ENCODE measurements at places on chromosomes 2 and 18.
A peak's percentile ranks its signal among the peaks of the same experiment; 100 is the strongest.

- DNase-seq, result no peak
Measured at GRCh38 chr18:60018618-60019462, 119.0 kb downstream of the PMAIP1 start.

DNA sequence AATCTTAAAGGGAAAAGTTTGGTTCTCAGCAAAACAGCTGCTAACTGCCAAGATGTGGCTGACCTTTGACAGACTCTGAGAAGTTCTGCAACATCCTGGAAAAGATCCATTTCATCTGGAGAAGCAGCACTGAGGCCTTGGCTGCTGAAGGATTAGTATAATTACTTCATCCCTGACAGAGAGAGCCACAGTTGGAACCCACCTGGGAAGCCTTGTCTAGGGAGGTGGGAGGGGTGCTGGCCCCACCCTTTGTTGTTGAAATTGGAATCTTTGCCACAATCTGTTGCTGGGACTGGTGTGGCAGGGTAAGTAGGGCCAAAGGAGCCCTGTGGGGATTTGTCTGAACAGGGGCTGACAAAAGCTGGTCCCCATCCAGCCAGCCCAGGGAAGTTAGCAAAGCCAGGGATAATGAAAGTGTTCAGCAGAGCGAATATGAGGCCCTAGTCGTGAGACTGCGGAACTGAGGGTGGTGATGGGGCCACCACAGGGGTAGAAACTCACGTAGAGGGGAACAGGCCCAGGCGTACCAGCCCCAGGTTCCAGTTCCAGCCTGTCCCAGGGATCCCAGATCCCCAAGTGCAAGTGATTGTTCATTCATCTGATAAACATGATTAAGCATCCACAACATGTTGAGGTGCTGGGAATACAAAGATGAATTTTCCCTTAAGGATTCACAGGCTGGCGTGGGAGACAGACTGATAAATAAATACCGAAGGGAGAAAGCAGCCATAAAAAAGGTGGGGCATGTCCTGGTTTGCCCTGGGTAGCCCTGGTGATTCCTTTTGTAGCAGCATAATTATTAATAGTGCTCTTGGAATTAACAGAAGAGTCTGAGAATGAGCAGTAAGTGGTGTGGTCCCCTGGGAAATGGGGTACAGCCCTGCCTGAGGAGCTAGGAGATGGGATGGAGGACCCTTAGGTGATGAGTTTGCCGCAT is 60.0 kb downstream of the MYO1B start:
- DNase-seq, result no peak

- no peak for DNase-seq
Measured at GRCh38 chr2:223870840-223871611, 33.6 kb upstream of the AP1S3 start.

- DNase-seq, result no peak
Measured at GRCh38 chr2:158403237-158403636, 53.3 kb downstream of the CCDC148 start.

- no peak for DNase-seq
Measured at GRCh38 chr2:157894694-157895435, 18.7 kb upstream of the ACVR1 start.

DNA sequence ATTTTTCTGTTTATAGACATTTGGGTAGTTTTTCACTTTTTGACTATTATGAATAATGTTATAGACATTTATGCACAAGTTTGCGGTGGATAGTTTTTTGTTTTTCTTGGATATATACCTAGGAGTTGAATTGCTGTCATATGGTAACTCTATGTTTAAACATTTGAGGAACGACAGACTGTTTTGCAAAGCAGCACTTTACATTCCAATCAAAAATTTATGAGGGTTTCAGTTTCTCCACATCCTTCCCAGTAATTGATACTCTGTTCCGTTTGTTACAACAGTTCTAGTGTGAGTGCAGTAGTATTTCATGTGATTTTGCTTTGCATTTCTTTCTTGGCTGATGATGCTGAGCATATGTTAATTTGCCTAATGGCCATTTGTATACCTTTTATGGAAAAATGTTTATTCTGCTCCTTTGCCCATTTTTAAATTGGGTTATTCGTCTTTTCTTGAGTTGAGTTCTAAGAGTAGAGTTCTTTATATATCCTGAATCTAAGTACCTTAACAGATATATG is 617.3 kb upstream of the LRATD1 start:
- DNase-seq, result no peak

GRCh38 chr2:231238689-231239088 is 40.3 kb downstream of the ARMC9 start:
- no peak for DNase-seq

DNA sequence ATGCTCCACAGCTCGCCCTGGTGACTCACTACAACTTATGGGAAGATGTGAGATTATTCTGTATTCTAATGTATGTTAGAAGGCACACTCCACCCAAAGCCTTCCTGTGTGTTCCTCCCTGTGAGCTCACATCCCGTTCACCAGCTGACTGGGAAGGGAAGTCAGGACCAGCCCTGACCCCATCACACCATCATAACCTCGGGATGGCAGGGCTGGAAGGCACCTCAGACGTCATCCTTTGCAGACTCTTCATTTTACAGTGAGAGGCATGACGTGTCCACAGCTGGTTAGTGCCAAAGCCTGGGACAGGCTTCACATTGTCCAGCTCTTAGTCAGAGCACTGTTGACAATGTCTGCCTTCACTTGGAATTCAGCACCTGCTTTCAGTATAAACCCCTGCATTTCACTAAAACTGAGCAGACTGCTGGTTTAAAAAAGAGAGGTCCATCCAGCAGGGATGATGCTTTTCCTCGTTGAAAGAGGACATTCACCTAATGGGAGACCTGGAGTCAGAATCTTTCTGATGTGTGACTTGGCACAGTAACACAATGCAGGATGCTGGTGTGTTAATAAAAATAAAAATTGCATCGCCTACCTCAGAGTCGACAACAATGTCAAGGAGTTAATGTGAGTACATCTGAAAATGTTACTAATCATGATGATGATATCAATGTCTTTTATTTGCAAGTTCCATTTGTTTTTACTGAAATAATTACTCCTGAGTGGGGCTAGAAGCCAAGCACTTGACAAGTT is 418.0 kb upstream of the TNP1 start:
- no peak for DNase-seq

DNA sequence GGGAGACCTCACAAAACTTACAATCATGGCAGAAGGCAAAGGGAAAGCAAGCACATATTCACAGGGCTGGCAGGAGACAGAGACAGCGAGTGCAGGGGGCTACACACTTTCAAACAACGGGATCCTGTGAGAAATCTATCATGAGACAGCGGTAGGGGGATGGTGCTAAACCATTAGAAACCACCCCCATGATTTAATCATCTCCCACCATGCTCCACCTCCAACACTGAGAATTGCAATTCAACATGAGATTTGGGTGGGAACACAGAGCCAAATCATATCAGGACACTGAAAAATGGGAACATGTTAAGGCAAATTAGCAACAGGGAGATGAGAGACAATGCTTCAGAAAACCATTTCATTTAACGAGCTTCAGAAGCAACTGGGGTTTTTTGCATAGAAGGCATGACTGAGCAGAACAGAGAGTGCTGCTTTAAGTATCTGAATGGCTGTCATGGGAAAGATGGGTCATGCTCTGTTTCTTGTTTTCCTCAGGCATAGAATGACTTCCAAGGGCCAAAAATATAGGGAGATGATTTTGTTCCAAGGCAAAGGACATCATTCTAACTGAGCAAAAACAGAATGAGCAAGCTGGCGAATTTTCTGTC is 100.8 kb upstream of the MAP2 start:
- DNase-seq, result no peak

- DNase-seq, result no peak
Measured at GRCh38 chr2:188278388-188279092, 13.1 kb upstream of the GULP1 start.

GRCh38 chr2:238585836-238586821 is 159.4 kb downstream of the ASB1 start:
- DNase-seq, result no peak

GRCh38 chr2:36477746-36478145 is 120.2 kb downstream of the FEZ2 start:
- no peak for DNase-seq

- DNase-seq, result no peak
Measured at GRCh38 chr2:121367246-121367900, 82.4 kb upstream of the TFCP2L1 start.

- DNase-seq, result peak; percentile 2
Measured at GRCh38 chr2:94994063-94994913, 31.2 kb upstream of the MAL start.
